ENCODE measurements at places on chromosomes 12 and 14.

- no peak for DNase-seq
Measured at GRCh38 chr14:100032738-100033137, 32.5 kb upstream of the EVL start.

- no peak for DNase-seq
Measured at GRCh38 chr14:63908667-63909264, 56.0 kb downstream of the SYNE2 start.

GRCh38 chr12:105978276-105978675, 160.5 kb downstream of the NUAK1 start:
- no peak for DNase-seq

DNA sequence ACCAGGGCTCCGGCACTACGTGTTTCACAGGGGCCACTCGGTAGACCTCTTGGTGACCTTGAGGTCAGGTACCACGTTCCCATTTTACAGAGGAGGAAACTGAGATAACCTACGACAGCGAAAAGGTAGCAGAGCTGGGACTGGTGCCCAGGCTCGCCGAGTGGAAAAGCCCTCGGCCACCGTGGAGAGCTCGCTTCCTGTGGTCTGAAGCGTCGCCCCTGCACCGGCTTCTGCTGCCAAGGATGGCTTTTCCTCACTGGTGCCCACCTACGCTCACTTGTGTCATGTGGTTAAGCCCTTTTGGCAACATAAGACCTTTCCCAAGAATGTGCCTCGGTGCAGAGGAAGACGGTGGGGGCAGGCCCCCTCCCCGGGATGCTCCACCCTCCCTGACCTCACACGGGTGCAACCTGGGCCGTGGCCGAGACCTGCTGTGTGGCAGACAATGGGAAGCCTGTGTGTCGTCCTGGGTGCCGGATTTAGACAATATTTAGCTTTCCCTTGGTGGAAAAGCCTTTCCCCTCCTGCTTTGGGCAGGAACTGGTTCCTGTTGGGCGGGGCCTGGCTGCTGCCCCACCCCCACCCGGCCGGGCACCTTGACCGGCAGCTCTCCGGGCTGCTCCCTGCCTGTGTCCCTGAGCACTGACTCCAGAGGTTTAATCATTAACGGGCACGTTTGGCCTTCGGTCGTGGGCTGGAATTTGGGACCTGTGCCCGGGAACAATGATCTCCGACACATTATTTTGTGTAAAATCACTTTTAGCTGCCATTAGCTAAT, 32.4 kb upstream of the PPP1R13B start:
- no peak for DNase-seq

DNA sequence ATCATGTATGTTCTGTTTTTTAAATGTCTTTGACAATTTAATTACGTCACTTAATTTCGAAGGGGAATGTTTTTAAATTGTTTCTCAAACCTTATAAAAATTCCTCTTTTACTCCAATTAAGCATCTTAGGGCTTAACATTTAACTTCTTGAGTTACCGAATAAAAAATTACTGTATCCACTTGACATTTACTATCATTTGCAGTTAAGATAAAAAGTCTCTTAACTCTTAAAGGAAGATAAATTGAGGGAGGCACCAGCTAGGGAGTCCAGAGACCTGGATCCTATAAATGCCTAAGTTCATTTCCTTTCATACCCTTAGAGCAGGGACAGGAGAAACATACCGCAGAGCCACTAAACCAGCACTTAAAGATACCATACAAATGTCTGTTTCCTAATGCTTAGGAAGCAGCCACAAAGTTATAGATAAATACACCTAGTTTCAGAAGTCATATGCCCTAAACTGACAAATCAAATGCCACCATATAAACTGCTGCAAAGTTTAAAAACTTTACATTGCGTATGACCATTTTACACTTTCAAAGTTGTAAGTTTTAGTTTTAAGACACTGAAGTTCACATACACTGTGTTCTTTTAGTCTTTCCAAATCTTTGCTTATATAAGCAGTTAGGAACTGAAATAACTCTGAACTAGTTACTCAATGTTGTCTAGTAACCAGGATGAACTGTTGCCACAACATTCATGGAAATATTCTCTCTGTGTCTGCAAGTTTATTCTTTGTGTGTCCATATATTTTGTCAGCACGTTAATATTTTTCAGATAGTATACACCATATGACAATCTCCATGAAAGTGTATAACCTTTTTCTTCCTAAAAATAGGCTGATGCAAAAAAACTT, 71.2 kb downstream of the GALNT4 start:
- DNase-seq: no peak

DNA sequence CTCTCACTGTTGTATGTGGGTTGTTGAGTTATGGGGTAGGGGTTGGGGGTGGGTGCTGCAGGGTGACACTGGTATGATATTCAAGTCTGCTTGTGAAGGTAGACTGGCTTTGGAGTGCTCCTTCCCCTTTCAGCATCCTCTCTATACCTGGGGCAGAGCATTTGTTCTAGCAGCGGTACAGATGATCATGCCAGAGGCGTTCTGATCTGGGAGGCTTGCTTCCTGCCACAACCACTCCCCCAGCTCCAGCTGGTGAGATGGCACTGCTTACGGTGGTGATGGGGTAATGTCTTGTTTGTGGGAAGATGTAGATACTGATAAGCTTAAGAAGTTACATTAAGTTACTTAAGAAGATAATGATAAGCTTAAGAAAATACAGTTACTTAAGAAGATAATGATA, 131.8 kb downstream of the ERC1 start:
- DNase-seq: no peak

Measured in suppressor macrophage treated with lipopolysaccharide for 1 hour (primary cell).